SK-MEL-5 (cell line): ENCODE measurements at places on chromosomes 13 and 19. TPM values are rescaled to one million over a fixed set of nuclear protein-coding genes. Genes with fewer than 3 reads are reported as not detected.

DNA sequence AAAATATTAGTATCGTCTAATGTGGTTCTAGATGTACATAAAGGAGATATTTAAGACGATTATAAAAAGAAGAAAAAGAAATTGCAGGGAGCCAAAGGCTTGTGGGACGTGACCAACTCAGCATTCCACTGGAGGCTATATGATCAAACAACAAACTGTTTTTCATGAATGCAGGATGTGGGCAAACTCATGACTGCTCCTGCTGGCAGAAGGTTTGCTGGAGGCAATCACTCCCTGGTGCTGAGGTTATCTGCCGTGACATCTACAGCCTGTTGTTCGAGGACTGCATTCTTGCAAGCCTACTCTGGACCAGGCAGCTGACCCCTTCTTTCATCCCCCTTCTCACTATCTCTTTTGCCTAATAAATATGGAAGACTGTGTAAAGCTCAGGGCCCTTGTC is 518.1 kb downstream of the UQCRFS1 start:
- DNase-seq = peak; percentile 98

ZNF737 gene
- 8.1 and 10.5 TPM in 2 replicates for total RNA-seq

ANGPTL4 gene
- 0.45 TPM in 1 of 2 replicates, not detected in the other for total RNA-seq

DNA sequence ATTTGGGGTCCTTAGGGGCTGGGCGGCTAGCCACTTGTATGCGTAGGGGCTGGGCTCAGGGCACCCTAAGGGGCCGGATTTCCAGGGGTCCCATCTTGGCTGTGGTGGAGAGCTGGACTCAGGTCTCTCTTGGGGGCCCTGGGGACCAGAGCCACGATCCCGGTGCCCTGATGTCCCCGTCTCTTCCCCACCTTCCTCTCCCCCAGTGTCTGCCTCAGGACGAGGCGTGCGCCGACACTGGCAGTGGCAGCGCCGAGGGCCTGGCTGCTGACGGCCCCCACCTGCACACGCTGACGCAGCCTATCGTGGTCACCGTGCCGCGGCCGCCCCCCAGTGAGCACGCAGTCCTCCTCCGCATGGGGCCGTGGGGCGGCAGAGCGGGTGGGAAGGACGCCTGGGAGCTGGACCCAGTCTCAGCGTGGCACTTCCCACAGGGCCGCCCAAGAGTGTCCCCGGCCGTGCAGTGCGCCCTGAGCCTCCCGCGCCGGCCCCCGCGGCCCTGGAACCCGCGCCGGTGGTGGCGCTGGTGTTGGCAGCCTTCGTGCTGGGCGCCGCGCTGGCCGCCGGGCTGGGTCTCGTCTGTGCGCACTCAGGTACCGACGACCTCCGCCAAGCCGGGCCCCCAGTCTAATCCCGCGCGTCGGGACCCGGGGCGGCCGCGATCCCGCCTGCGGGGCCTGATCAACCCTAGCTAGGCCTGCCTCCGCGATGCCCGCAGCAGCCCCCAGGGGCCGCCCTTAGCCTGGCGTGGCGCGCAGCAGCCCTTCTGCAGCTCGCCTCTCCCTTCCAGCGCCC is 2.7 kb upstream of the SNAPC2 start:
- DNase-seq = no peak

DNA sequence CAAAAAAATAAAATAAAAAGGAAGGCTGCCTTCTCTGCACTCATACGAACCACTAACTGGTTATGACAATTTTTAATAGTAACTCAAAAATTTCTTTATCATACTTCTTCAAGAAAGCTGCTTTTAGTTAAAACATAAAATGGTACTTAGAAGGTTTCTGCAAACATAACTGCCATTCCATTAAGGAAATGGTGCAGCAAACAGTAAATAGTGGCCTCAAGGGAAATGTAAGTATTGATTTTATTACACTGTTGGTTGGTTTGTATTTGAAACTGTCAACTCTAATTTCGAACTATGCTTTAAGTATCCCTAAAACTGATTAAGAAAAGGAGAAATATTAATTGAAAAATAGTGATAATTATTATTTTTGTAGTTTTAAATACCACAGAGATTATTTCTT is 278.0 kb downstream of the DACH1 start:
- no peak for DNase-seq

GRCh38 chr13:40933508-40934204 is 85.5 kb downstream of the ELF1 start:
- DNase-seq = no peak

DNA sequence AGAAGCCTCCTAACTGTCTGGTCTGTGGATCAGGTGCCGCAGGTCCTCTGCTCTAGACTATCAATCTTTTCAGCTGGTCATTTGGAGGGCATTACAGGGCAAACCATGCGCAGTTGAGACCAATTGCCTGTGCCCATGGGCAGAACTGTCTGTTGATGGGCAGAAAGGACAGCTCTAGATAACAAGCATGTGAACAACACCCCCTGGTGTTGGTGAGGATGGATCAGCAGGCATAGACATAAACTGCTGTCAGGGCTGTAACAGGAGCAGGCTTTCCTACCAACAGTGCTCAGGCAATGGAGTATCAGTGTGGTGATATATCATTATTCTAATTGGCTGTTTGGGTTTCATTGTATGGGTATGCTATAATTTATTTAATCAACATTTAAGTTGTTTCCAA is 104.7 kb upstream of the KL start:
- peak; percentile 87 for DNase-seq

DNA sequence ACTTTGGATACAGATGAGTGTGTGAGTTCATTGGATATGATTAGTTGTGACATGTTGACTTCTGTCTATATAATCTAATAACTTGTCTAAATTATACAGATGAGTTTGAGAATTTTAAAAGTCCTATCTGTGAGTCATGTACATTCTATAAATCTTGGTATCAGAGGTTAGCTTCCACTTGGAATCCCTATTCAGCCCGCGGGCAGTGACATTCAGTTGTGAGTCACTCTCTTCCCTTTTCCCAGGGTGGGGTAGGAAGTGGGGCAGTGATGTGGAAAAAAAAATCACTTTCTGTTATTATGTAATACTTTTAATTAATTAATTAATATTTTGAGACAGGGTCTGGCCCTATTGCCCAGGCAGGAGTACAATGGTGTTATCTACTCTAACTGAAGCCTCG is 33.0 kb upstream of the ZNF808 start:
- no peak for DNase-seq

DNA sequence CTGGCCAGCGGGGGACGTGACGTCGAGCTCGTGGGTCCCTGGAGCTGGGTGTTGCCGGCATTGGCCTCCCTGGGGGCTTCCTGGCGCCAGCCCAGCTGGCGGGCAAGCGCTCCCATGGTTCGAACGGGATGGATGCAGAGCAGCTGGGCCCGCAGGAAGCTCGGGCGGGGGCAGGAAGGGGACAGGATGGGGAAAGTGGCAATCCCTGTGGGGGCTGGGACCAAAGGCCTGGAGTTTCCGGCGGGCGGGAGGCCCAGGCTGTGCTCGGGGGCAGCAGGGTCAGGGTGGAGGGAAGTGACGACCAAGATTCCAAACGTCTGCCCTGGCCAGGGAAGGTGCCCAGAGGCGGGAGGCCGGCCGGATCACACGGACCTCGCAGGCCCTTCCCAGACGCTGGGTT is 19.3 kb downstream of the PALM start:
- no peak for DNase-seq

- DNase-seq = no peak
These were observed 4.1 kb upstream of the SIGLEC6 start for GRCh38 chr19:51535535-51535934.

TUBB4A gene
- total RNA-seq = 19.8 and 24.0 TPM in 2 replicates

DNA sequence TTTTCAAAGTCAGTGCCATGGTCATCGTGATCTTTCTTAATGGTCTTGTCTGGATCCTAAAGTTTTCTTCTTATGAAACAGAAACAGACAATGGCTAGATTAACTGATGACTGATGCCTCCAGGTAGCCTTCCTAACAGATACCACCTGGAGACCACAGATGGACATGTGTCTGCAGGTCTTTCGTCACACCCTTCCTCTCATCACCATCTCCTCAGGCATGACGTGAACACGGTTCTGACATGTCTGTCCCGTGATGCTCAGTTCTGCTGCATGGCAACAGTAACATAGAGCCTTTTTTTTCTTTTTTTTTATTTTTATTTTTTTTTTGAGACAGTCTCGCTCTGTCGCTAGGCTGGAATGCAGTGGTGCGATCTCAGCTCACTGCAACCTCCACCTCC is 13.1 kb upstream of the LAMP1 start:
- DNase-seq = no peak
